ENCODE measurements at places on chromosomes 7 and 10.

DNA sequence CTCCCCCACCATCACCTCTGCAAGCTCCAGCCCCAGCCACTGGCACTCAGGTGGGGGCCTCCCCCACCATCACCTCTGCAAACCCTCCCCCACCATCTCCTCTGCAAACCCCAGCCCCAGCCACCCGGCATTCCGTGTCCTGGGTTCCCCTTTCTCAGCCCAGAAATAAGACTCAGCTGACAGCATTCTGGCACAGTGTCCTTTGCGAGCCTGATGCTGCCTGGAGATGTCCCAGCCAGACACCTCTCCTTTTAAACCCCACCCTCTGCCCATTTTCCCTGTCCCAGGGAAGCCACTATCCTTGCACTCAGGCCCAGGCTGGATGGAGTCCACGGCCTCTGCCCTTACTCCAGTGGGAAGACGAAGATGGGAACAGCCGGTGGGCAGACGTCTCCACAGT is 49.8 kb downstream of the ELFN1 start:
- no peak for DNase-seq

DNA sequence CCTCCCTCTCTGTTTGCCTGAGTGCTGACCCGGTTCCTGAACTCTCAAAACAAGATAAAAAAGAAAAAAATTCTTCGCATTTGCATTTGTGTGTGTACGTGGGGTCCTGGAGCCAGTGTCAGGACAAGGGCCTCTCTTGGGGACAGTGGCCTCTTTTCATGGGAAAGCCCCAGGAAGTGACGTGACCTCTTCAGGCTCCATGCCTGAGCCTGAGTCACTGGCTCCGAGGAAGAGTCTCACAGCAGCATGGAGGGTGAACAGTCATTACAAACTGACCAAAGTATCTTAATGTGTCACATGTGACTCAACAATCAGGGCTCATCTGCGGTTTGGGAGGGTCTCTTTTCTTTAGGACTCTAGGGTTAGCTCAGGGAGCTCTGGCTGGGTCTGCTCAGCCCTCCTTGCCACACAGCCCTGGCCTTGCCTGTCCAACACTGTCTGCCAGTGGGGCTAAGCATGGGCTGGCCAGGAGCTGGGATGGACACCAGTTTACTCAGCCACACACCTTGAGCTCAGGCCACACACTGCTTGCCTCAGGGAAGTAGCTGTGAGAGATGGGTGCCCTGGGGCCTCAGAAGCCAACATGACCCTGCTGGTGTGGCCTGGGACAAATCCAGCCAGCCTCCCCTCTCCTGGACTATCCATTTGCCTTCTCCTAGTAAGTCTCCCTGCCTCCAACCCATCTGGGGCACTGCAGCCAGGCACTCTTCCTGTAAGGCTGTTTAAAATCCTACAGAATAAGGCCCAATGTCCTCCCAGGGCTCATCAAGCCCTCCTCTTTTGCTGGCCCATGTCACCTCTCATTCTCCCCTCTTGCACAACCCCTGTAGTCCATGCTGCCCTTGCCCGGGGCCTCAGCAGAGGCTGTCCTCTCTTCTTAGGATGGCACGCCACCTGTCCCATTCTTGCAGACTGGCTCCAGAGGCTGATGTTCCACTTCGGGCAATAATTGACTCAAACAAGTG is 10.5 kb downstream of the TMEM273 start:
- peak; percentile 72 for DNase-seq

DNA sequence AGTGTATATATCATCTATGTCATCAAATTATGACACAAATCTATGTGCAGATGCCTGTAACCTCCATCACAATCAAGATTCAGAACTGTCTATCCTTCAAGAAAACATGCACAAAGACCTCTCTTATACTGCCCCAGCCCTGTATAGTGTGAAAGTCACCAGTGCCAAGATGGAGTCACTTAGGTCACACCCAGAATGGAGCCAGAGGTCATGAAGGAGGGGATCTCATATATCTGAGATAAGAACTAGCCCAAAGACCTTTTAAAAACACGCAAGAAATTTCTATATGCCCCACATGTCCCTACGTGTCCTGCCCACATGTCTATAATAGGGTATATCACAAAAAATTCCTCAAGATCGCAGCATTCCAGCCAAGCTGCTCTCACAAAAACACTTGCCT is 20.1 kb upstream of the GATAD1 start:
- DNase-seq, result no peak

GRCh38 chr7:123782071-123782798 is 33.4 kb upstream of the WASL start:
- no peak for DNase-seq

- DNase-seq, result no peak
Observed at GRCh38 chr10:110008518-110009339, 945 bp downstream of the ADD3 start.

DNA sequence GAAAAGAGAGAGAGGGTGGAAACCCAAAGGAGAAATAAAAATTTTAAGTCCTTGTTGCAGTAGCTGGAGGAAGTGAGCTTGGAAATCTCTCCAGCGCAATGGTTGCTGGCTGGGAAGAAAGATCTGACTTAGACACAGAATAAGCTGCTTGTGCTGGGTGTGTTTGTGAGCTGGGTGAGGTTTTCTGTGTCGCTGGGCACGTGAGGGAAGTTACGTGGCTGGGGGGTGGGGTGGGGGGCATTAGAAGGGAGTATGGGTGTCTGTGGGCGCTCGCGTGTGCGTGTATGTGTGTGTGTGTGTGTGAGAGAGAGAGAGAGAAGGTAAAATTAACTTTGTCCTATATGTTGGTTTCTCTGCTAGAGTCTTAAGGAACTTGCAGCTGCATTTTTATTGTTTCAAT is 11.6 kb downstream of the TCF7L2 start:
- DNase-seq, result no peak

GRCh38 chr10:82377608-82378007 is 502.6 kb downstream of the NRG3 start:
- DNase-seq, result no peak

- no peak for DNase-seq
Observed at GRCh38 chr7:30589111-30589510, 5.6 kb upstream of the GARS1 start.

- peak; percentile 66 for DNase-seq
Observed at GRCh38 chr7:102306916-102307677, 20.4 kb downstream of the SH2B2 start.

GRCh38 chr7:45446195-45446944 is 127.8 kb upstream of the ADCY1 start:
- DNase-seq, result no peak

DNA sequence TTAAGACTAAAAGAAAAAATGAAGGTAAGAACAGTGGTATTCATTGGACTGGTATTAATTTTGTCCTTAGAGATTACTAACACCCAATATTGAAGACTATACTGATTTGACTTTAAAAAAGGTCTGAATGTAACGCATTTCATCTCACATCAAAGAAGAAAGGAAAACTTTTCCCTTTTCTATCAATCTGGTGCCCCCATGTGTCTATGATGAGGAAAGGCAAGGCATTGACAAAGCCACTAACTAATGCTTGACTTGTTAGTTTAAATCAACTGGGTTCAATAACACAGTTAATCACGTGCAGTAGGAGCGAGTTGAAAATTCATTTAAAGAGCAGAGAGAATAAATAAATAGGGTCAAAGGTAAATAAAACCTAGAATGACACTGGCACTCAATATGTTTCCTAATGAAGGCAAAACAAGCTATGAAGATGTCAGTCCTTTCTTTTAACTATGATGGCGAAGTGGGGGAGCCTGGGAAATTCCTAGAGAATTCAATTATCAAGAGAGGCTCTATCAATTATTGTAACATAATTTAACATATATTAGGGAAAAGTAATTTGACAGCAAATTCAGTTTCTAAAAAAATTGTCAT is 180.9 kb downstream of the ANK3 start:
- no peak for DNase-seq

GRCh38 chr7:122556873-122557542 is 141.9 kb downstream of the RNF133 start:
- no peak for DNase-seq

DNA sequence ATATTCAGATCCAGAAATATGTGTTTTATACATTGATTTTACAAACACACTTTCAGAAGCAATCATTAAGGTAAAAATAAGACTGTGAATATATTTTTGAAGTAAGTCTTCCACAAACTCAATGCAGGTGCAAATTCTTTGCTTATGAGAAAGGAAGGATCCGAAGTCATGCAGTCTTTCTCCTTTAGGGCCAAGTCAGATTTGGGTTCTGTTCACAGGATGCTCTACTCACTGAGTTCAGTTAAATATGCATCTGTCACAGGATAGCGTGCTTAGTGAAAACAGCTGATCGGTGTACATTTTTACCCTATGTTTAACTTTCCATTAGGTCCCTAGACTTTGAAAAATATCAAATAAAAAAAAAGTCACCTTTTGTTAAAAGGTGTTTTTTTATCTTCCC is 608.5 kb downstream of the PHTF2 start:
- DNase-seq, result no peak

- no peak for DNase-seq
Observed at GRCh38 chr10:24961582-24961981, 9.2 kb upstream of the PRTFDC1 start.

DNA sequence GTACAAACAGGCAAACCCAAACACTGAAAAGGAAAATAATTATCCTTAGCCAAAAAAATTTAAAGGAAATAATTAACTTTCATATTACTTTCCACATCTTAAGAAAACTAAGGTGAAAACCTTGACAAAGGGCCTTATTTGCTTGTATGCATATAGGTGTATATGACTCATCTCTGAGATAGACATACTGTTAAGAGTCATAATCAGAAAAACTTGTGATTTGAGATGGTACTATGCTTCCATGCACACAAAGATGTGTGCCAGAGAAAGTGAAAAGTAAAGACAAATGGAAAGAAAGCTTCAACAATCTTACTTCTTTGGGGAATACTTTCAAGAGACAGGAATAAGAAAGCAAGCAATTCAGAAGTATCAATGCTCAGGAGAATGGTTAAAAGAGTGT is 3.3 kb upstream of the CACNA2D1 start:
- no peak for DNase-seq

DNA sequence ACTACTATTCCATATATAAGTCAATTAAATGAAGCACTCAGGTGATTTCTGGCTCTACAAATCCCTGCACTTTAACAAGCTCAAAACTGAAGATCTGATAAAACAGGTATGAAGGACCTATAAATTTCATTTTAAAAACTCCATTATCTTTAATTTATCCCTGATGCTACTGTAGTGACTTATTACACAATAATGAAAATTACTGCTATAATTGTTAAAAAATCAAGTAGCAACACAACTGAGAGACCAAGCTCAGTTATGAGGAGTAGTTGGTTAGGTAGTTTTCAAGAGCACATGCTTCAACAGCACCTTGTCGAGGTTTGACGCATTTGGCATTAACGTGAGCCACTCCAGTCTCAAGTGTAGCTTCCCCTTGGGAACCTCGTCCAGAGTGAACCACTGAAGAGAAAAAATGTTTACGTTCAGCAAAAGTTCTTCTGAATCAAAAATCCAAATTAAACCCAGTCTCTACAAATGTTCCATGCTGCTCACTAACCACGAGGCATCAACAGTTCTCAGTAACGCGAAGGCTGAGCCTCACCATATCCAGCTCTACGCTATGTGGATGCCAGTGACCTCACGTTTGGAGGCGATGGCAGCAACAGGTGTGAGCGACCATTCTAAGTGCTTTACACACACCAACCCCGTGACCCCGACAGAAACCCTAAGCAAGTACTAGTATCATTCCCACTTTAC is 55.3 kb upstream of the NCAPG2 start:
- DNase-seq, result no peak

- no peak for DNase-seq
Observed at GRCh38 chr7:34034728-34035127, 129.4 kb downstream of the BMPER start.

GRCh38 chr10:86035791-86036543 is 330.6 kb downstream of the GRID1 start:
- no peak for DNase-seq

DNA sequence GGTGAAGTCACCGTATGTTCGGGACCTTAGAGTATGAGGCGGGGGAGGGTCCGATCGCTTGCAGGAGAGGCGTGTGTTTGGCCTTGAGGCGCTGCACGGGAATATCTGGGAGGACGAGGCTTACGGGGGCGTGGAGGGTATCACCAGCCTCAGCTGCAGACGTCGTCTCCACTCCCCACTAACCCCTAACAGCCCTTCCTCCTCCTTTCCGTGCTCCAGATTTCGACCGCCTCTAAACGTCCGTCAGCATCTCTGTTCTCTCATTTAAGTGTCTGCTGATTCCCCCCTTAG is 23.5 kb upstream of the ZNF12 start:
- no peak for DNase-seq

GRCh38 chr10:80924063-80924952 is 386.6 kb downstream of the SH2D4B start:
- peak; percentile 18 for DNase-seq

GRCh38 chr7:2862831-2863361 is 18.8 kb upstream of the GNA12 start:
- DNase-seq, result no peak

DNA sequence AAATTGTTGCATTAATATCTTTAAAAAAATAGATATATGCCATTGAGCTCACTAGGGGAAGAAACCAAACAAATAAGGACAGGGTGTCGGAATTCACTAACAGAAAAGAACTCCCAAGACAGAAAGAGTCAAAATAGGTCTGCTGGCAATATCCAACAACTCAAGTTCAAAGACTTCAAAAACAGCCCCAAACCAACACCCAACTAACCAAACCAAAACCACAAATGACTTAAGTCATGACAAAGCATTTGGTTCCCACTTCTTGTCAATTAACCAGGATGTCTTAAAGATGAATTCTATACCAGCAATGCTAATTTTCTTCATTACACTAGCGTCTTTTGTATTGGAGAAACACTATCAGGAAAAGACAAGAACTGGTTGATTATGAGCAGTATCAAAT is 249.0 kb upstream of the PLXNA4 start:
- no peak for DNase-seq

DNA sequence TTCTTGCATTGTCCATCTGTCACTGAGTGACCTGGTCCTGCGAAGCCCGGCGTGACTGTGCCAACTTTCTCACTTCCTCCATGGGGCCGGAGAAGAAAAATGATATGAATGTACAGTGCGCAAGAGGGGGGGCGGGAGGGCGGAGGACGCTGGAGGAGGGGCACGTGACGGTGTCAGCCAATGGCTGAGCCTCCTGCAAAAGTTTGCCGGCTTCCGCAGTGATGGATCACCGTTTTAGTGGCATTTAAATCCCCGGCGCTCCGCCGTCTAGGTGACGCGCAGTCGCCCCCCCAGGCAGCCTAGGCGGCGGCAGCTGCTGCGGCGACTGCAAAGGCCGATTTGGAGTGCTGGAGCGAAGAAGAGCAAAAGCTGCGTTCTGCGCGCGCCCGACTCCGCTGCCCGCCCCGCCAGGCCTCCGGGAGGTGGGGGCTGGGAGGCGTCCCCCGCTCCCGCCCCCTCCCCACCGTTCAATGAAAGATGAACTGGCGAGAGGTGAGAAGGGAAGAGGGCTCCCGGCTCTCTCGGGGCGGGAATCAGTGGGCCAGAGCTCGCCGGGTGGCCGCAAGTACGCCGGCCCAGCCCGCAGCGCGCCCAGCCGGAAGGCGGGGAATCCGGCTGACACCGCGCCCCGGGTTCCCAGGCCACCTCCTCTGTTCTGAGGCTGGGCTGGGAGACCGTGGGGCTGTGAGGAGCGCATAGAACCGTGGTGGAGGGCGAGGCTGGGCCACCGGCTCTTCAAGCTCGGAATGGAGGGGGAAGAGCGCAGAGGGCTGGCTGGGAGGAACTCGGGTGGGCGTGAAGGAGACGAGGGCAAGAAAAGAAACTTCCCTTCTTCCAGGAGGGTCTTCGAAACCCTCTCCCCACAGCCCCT is at the start of gene HOXA1:
HOXA1 (minus strand) TSS at position 104 of the 871 bp plus-strand sequence; CDS start at position 16, 88 bp downstream.
- peak; percentile 85 for DNase-seq

Measured in C1 segment of cervical spinal cord (tissue), 14 donors.